ENCODE measurements at places on chromosomes 7 and 10.

DNA sequence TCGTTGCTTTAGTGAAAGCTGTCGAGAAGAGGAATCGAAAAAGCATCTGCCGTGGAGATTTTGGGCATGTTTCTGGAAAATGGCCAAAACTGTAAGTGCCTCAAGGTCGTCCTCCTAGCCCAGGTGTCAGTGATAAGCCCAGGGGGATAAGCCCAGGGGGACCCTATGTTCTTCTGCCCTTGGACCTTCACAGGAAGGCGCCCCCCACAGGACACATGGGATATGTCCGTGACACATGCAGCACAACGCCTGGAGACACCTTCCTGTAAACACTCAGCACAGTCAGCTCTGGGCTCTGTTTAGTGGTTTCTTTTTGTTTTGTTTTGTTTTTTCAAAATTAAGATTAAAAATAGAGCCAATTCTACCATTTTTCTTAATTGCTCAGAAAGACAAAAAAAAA, 272.7 kb downstream of the KLF6 start:
- DNase-seq, result no peak

DNA sequence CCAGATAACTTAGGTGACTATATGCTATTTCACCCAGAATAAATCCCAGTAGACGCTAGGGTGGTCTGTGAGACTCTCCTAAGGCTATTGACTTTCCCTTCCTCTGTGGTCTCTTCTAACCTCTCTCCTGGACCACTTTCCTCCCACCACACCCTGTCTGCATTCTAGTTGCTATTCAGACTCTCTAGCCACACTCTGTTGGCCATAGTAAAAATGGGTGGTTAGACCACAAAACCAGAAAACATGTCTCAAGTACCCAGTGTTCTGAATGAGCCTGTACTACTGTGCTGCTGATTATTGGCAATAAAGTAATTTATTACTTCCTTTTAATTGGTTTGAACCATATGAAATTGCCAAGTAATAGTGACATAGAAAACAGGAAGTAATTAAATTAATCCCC, 240.8 kb downstream of the KIF20B start:
- DNase-seq, result no peak

GRCh38 chr7:109479388-109479787, 909.7 kb downstream of the DNAJB9 start:
- DNase-seq, result no peak

- DNase-seq, result no peak
These were observed 57.1 kb upstream of the KCTD7 start for GRCh38 chr7:66571568-66571967.

DNA sequence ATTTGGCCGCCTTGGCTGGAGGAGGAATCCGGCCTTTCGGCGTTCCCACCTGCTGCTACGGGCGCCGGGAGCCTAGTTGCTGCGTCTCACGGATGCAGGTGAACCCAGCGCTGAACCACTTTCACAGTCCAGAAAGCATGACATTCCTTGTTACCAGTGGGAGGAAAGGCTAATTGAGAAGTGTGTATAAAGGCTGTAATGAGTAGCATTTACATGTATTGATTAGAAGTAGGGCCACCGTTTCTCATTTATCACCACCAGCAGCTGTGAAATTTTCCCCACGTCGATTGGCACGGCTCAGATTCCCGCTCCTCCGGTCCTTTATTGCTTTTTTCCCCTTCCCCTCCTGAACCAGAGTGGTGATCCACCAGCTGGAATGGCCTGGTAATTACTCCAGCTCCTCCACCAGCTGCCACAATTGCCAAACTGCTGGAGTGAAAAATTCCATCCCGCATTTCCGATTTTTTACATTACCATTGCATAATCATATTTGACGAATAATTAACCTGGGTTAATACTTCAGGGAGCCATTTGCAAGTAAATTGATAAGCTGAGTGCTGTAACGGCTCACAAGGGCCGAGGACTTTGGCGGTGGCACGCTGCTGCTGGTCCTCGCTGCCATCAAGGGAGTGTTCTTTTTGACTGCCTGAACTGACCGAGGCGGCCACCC, 153.3 kb downstream of the POU6F2 start:
- DNase-seq, result no peak

DNA sequence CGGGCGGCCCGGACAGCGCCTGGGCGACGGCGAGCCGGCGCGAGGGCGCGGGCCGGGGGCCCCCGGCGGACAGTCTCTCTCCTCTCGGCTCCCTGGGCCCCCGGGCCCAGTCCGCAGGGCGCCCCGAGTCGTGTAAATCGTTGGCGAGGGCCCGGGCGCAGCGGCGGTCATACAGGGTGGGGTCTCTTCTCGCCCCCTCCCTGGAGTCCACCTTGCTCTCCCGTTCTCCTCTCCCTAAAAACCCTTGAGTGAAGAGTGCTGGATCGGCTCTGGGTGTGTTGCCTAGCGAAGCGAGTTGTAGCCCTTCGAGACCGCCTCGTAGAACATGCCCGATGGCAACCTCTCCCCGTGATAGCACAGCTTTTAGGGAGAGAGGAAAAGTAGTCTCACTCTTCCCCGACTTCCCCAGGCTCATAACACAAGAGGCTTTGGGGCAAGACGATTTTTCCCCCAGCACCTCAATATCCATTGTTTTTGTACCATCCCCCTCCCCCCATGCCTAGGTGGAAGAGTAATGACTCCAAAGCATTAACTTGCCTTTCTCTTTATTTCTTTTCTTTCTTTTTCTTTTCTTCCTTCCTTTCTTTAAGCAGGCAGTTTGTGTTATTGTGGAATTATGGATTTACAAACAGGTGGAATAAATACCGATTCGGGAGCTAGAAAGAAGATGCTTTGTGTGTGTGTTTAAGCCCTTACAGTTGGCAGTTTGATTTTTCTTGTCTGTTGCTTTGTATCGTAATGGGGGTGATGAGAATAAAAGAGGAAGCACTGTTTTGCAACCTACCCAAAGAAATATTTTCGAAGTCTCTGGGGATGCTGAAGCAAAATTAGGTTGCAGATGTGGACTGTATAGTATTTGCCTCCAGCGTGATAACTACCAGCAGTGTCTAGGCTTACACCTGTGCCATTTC, 822 bp downstream of the SHOC2 start:
- peak; percentile 24 for DNase-seq

DNA sequence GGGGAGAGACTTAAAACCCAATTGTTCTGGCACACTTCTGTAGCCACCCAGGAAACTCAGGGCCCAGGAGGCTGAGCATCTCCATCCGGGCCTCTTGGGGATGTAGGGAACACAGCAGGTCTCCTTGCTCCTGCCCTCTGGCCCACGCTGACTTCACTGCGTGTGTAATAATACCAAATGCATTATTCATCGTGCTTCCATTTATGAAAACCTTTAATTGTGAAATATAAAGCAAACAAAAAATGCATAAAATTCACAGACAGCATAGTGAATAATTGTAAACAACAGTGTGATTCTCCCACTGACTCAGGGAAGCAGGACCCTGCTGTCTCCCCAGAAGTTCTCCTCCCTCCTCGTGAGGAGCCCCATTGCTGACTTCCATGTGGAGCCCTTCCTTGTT, 70.3 kb upstream of the SHH start:
- no peak for DNase-seq

GRCh38 chr10:89894051-89894450, 192.7 kb downstream of the KIF20B start:
- no peak for DNase-seq

- DNase-seq, result no peak
These were observed 360.4 kb upstream of the CELF2 start for GRCh38 chr10:10657139-10657760.

- no peak for DNase-seq
These were observed 3.0 kb downstream of the NOD1 start for GRCh38 chr7:30475580-30475979.

DNA sequence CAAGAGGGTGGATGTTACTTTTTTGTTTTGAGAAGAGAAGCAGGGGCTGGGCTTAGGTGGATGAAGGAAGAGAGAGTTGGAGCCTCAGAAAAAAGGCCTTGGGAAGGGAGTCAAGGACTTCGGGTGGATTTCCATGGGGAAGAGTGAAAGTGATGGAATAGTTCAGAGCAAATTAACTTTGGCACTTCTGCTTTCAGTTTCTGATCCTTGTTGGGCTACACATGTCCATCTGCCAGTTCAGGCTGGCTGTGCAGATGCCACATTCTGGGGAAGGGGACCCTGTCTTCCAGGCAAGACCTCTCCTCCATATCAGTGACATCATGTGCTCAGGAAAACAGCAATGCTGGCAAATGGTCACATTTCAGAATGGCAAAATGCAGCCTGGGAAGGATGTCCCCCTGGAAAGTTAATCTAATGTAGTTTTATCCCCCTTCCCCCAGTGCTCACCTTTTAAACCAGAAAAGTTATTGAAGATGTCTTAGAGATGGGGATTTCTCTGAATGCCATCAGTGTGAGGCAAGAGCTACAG, 86.0 kb downstream of the WDFY4 start:
- DNase-seq, result no peak

DNA sequence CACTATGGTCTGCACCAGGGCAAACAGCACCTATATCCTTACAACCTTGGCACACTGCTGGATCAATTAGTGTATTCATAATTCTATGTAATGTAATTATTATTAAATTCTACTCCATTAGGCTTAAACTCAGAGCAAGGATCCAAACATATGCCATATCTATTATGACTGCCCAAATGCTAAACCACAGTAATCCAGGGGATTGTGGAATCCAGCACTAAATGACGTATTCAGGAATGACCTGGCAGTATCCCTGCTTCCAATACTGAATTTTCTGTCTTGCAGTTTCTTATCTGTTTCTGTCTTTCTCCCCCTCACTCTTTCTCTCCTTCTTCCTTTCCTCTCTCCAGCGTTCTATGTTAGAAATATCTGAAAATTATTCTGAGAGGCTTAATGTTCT, 16.5 kb upstream of the UBE2D1 start:
- DNase-seq, result no peak

DNA sequence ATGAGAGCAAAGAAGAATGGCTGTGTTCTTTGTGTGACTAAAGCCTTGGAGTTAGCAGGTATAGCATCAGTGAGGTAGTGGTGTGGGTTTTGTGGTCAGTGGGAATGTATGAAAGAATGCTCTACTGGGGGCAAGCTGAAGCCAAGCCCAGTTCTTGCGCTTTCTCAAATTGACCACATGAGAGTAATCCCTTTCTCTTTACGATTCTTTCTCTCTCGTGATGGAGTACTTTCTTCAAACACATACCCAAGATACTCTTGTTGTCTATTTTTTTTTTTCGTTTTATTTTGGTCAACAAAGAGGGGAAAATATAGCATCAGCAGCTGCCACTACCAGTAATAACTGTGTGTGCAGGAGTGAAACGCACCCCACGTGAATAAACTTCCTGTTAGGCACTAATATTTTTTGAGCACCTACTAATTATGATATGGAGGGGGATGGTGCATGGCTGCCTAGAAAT, 8.4 kb upstream of the PANK1 start:
- no peak for DNase-seq

GRCh38 chr10:68342909-68343516, 10.3 kb upstream of the PBLD start:
- DNase-seq, result no peak

GRCh38 chr7:98568891-98569290, 48.2 kb upstream of the NPTX2 start:
- no peak for DNase-seq

DNA sequence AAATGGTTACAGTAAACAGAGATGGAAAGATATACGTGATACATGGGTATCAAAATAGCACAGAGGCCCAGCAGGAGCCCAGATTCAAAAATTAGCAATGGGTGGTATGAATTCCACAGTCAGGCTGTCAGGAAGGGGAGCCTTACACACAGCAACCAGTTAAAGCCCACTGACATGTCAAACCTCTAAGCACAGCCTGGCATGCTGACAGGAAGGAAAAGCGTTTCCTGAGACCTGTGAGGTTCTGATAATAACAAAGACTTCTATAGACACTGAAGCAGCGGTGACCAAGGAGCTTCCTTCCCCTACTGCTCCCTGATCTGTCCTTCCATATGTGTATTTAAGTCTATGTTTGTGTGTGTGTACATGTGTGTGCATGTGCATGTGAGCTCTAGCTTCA, 89.9 kb downstream of the PHYHIPL start:
- no peak for DNase-seq

- no peak for DNase-seq
These were observed 637.0 kb downstream of the ZNF716 start for GRCh38 chr7:58086871-58087535.

DNA sequence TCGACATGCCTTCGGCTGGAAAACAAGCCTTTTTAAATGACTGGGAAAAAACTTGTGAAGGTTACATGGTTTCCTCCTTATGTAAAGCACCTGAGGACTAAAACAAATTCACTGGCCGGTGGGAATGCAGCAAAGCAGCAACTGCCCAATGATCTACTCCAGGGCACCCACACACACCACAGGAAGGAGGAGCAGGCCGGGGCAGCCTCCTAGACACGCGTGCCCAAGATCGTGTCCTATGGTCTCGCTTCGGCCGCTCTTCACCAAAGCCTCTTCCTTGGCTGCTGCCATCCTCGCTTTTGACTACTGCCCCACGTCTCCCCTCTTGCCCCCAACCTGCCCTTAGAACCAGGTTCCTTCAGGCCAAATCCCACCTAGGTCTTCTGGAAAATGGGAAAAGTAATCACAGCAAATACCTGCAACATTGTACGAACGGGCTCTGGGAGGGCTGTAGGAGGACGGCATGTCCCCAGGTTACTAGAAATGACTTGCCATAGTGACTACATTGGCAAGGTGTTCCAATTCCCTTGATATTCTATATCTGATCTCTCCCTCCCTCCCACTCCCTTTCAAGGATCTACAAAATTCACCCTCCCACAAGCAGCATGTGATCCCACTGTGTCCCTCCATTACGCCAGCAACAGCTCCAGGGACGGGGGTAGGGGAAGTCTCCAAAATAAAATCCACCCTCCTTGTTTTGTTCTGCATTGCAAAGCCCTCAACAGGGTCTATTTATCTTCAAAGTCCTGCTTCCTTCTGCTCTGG, 84.9 kb downstream of the RNF216 start:
- no peak for DNase-seq

All from CD4-positive, alpha-beta T cell treated with Interleukin-4 for 1 hour (primary cell).